Vagina (tissue), 2 donors: ENCODE measurements at places on chromosomes 6 and 20.

GRCh38 chr6:26340066-26340465 is 24.9 kb upstream of the BTN3A2 start:
- DNase-seq, result no peak

DNA sequence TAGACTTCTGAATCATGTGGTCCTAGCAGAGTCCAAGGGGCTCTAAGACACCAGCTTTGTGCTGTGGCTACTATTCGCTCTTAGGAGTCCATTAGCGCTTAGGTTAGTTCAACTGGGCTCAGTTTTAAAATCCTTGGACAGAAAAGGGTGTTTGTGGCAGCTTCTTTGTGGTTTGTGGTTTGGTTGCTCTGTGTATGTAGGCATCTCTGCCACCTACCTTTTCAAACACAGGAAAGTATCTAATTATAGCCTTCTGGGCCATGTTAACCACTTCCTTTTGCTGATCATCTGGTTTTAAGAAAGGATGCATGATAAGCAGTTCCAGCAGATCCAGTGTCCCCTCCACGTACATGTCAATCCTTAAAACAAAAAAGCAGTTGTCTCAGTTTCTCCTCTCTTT is 10.8 kb downstream of the GSTA4 start:
- DNase-seq, result no peak

- DNase-seq, result no peak
Measured at GRCh38 chr6:79802657-79803300, 144.6 kb downstream of the ELOVL4 start.

- no peak for DNase-seq
Measured at GRCh38 chr6:135983718-135984343, 132.3 kb downstream of the PDE7B start.

DNA sequence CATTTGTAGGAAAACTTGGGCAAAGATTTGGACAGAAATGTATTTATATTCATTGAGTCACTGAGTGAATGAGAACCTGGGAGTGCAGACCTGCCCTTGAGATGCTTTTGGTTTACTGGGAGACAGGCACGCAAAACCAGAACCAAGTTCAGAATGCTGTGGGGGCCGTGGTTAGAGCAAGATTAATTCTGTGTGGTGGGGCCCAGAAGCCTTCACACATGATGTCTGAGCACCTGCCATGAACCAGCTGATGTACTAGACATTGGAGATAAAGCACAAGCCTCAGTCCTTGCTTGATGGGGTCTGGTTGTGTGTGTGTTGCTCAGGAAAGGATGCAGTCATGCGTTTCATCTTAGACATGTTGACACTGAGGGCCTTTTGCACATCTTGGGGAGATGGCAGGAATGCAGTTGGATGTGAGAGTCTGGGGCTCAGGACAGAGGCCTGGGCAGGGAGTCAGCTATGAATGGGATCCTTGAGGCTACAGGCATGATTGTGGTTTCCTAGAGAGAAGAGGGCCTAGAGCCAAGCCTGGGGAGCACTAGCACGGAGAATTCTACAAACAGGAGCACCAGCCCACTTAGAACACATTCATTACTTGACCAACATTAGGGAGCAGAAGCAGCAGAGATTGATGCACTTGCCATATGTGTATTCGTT is 114.3 kb upstream of the TMEM181 start:
- DNase-seq, result no peak

DNA sequence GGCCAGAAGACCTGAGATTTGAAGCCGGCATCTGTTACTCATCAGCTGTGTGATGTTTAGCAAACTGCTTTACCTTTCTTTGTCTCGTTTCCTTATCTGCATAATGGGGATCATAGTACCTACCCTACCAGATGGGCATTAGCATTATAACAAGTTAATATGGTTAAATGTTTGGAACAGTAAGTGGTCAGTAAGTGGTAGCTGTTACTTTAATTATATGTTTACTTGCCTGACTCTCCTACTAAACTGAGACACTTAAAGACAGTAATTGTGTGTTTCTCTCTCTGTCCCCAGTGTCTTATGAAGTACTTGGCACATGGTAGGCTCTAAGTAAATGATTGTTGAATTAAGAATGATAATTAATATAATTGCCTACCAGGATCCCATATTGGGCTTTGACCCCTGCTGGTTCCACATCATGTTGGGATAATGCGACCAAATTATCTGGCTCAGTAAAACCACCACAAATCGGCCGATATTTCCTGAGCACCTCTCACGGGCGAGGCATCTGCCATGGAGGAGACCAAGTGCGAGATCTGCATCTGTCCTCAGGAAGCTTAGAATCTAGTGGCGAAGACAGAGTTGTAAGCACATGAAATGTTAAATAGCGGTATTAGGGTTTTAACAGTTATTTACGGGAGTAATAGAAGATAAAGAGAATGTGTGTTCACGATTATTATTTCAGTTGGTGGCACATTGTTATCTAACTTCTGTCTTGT is 31.4 kb downstream of the PTK7 start:
- no peak for DNase-seq

DNA sequence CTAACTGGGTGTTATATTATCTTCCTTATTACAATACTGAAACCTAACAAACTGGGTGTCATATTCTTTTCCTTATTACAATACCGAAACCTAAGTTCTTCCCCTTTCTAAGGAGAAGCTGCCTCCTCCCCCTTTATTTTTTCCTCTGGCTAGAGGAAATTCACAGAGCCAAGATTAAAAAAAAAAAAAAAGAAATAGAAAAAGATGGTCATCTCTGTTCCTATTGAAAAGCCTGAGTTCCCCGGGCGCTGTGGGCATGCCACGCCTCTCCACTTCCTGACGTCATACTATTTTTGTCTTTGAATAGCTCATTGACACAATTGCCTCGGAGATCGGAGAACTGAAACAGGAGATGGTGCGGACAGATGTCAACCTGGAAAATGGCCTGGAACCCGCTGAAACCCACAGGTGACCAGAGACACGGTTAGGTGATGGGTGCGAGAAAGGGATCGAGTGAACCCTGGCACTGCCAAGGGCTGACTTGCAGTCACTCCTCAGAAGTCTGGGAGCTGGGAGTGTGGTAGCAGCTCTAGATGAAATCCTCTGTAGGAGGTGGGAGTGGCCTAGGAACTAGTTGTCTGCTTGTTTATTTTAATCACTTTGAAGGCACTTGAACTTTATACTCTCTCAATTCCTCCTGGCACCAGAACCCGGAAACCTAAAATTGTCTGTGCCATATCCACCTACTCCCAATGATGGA is 82.2 kb upstream of the NAA20 start:
- DNase-seq, result no peak

DNA sequence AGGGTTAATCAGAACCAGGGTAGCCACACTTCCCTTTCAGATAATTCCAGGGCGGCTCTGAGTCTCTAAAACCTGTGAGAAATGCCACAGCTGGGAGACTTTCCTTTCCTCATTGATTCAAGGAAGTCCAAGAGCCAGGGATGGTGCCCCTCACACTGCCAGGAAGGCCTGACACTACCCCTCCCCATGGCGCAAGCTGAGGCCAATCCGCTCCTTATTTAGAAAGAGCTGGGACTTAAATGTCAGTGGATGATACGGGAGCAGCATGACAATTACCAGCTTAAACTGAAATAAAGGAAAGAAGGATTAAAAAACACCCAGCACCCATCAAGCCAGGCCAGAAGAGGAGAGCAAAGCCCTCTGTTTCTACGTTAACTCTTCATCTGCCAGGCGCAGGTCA is 244.4 kb downstream of the LRFN2 start:
- no peak for DNase-seq

DNA sequence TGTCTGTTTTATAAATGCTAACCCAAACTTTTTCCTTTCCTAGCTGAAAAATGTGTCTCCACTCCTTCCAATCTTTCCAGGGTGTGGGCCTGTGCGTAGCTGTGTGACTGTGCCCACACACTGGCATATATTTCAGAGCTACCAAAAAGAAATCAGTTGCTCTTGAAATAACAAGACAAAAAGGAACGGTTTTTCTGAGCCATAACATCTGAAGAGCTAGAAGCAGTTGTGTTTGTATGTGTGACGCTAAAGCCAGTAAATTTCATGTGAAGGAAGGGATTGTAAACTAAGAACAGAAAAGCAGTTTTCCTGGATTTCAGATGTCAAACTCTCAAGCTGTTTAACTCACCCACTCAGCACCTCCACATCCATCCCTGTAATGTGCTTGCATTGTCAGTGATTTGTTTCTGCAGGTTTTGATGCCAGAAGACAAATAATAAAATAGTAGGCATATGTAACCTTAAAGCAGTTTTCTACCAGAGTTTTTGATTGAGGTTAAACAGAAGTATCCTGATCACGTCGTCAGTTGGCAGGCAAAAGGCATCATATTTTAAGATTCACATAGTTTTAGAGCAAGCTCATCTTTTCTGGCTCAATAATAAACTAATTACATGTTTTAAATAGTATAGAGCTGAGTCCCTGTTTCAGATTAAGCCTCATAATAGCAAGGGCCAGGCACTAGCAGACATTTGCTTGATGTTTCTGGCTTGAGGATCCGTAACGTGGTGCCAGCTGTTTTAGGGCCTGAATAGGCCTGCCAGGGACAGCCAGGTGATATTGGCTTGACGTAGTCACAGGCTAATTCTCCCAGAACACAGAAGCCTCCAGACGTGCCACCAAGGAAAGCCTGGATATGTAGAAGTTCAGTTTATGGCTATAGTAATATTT is 90.9 kb downstream of the FOXO3 start:
- DNase-seq, result no peak

DNA sequence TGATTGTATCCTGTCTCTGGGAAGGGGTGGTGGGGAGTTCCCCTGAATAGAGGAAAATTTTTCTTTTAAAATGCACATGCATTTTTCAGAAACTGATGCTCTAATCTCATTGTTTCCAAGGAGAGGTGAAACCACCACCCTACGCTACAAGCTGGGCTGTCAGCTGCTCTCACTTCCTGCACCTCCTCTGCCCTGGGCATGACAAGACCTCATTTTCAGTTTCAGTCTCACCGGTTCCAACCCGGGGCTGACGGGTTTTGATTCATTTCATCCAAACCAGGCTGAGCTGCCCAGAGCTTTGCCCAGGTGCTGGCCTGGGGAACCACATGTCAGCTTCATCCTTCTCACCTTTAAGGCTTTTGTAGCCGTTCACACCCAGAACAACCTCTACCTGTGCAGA is 99.7 kb downstream of the EYA2 start:
- no peak for DNase-seq

GRCh38 chr20:9514461-9515213 is at the start of gene LAMP5:
LAMP5 (plus strand) TSS chr20:9514590; CDS start chr20:9514853, 263 bp downstream.
- no peak for DNase-seq

- DNase-seq, result no peak
Measured at GRCh38 chr6:20802596-20802995, 268.3 kb downstream of the CDKAL1 start.

GRCh38 chr6:43219119-43219518 is 10.2 kb downstream of the DNPH1 start:
- no peak for DNase-seq

DNA sequence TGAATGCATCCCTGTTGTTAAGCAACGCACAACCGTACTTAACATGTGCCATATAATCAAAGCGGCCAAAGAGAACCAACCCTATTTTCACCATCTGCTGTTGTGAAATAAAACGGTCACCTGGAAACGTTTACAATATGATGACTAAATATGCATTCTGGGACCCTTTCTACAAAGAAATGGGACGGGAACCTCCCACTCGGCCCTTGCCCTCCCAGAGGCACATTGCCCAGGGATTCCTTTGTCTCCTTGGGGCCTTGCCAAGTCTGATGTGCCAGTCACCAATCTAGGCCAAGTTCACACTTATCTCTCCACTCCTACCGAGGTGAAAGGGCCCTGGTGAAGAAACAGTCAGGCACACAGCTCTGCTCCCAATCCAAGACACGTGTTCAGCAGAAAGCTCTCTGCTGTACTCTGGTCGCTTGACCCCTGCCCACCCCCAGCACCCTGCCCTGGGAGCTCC is 427.4 kb upstream of the JARID2 start:
- DNase-seq, result no peak

DNA sequence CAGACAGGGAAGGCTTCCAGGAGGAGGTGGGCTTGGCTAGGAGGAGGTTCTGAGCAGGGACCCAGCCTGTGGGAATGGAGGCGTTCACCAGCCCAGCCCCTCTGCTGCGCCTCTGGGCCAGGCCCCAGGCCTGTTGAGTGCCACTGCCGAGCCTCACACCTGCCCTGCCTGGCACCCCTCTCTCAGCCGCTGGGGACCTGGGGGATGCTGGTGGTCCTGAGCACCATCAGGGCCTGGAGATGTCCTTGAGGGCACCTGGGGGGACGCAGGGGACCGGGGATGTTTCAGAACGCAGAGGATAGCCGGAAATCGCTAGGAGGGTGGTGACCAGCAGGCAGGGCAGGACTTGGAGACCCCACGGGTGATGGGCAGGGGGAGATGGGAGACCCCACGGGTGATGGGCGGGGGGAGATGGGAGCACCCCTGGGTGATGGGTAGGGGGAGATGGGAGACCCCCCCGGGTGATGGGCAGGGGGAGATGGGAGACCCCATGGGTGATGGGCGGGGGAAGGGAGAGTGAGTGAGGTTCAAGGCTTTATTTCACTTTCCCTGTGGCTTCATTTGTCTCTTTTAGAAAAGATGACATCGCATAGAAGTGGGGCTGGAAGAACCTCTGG is 12.7 kb downstream of the GATA5 start:
- no peak for DNase-seq

DNA sequence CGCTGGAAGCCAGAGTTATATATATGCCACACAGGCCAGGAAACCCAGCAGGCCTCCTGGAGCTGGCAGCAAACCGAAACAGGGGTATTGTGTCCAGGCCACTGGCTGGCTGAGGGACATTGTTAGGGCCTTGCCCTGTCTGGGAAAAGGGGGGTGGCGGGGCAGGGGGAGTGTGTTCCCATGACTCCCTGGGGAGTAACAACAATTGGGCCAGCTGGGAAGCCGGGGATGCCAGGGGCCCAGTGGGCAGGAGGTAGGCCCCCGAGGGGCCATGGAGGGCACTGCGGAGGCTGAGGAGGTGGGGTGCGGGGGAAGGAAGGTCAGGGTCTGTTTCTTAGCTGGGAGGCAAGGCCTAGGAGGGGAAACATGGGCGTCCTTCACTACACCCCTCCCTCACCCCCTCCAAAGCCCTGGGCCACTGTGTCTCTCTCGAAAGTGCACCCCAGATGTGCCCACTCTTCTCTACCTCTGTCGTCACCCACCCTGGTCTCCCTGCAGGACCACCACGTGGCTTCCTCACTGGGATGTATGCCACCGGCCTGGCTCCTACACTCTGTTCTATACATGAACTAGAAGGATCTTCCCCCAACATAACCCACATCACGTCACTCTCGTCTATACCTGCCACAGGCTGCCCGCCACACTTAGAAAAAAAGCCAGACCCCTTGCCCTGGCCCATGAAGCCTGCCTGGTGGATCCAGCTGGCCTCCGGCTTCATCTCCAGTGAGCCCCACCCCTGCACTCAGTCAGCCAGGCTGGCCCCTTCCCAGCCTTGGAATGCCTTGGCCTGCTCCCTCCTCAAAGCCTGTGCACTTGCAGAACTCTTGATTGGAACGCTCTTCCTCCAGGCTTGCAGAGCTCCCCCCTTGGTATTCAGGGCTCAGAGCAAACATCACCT is 7.8 kb upstream of the E2F1 start:
- DNase-seq, result no peak

DNA sequence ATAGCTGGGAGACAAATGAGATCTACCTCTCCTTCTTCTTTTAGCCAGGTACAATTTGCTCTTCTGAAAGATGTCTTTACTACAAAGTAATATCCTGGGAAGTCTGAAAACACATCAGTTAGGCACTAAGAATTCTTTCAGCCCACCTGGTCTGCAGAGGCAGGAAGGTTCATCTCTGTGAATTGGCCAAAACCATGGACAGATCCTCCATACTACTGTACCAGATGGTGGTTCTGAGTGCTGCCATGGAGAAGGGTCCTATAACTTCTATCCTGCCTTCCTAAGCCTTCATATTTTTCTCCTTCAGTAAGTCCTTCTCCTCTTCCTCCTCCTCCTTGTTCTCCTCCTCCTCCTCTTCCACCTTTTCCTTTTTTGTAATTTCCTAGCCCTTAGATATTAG is 11.7 kb upstream of the PCSK2 start:
- DNase-seq, result no peak
